Stimulated activated naive B cell treated with anti-CD40 and anti-IgM and Interleukin-4, amounts not matched to agents 10 μg/mL and 1 μg/mL and 100 μg/mL, for 72 hours (primary cell): ENCODE measurements at places on chromosomes 4 and X.

- no peak for DNase-seq
These were observed 847.0 kb downstream of the TRIML1 start for GRCh38 chr4:188986271-188986689.

DNA sequence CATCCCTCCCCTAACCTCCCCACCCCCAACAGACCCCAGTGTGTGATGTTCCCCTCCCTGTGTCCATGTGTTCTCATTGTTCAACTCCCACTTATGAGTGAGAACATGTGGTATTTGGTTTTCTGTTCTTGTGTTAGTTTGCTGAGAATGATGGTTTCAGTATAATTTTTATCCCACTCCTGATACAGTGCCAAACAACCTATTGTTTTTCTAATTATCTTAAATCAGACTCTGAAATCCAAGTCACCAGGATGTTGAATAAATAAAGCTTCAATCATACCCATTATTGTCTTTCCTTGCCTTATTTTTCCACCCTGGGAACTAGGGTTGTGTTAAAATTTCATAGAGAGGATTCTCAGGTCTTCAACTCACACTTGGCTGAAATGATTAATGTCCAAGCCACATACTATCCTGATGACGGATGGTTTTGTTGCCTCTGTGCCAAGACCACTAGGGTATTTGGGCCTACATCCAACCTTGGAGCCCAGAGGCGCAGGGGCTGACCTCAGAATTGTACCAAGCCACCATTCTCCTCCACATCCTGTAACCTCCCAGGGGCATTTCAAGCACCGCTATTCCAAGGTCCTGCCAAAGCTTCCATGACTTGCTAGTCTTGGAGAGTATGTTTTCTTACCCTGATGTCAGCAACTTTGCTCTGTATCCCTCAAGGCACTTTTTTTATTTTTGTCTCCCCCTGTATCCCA is 332.4 kb downstream of the ARHGAP24 start:
- DNase-seq = no peak

DNA sequence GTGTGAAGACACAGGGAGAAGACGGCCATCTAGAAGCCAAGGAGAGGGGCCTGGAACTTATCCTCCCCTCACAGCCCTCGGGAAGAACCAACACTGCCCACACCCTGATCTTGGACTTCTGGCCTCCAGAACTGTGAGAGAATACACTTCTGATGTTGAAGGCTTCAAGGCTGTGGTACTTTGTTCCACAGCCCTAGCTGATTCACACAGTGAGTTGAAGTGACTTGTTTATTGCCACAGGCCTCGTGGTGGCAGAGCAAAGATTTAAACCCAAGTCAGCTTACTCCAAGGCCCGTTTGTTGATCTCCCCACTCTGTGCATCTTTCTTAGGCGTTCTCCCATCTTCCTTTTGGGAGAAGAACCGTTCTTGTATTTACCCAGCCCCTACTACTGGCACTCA is 72.8 kb downstream of the CYTL1 start:
- DNase-seq = no peak

DNA sequence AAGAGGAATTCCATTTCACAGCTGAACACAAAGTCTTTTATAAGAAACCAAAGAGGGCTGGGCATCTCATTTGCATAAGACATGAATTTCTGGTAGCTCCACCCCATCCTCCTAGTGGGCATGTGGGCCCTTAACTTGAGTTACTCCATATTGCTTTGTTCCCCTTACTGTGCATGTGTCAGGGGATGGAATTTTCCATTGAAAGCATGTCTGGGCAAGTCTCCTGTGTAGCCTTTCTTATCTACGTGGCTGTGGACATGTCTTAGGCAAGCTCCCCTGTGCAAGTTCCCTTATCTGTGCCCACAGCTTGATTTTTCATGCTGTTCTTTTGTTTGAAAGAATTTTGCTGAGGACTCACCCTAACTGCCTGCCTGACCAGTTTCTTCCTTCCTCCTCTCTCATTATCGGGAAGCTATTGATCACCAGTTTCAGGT is 123.5 kb upstream of the JADE1 start:
- no peak for DNase-seq

DNA sequence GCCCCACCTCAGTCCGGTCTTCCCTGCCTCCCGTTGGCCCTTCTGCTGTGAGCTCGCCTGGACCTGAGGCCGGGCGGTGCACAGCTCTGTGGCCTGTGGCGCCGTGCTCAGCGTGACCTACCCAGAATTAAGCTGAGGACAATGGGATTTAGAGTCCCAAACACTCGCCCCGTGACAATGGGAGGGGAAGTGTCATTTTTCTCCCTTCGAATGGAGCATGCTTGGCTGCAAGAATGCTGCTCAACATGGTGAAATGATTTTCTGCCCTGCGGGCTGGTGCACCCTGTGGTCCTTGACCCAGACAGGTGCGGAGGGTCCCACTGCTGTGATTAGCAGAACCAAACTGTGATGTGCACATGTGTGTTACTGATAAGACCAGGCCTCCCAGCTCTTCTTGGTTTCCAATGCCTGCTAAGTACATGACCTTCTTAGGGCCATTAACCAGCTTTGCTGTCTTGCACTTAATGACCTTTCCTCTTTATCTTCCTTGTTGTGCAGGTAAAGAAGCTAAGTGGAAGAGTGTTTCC is 772 bp downstream of the EOLA1 start:
- no peak for DNase-seq

GRCh38 chr4:153523164-153523796 is 57.1 kb downstream of the TMEM131L start:
- no peak for DNase-seq

- no peak for DNase-seq
These were observed 18.3 kb downstream of the BLOC1S4 start for GRCh38 chr4:6734165-6734786.

DNA sequence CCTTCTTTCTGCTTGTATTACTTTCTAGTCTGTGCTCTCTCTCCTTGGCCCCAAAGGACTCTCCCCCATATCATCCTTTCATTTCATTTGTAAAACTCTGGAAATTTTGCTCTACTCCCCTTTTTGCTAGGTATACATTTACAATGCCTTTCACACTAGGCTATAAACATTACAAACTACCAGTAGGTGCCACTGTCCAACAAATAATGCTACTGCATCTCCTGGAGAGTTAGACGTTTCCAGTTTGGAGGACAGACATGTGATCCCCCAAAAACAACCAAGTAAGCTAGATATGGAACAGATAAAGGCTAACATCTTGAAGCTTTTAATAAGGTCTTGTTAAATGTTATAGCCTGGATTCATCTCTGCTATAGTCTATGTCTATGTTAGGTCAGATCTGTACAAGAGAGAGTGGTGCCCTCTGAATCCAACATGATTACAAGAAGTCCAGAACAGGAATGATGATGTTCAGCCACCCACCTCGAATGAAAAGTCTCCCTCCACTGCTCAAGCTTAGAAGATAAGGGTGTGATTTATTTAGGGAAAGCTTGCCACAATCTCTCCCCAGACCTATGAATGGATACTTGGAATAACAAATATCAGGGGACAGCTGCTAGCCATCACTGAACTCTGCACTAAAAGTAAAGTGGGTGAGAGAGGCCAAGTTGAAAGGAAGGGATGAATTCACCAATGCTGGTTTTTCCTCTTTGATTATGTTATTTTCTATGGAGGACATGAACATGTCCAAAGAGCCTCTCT is 14.3 kb downstream of the CBR4 start:
- DNase-seq = no peak

DNA sequence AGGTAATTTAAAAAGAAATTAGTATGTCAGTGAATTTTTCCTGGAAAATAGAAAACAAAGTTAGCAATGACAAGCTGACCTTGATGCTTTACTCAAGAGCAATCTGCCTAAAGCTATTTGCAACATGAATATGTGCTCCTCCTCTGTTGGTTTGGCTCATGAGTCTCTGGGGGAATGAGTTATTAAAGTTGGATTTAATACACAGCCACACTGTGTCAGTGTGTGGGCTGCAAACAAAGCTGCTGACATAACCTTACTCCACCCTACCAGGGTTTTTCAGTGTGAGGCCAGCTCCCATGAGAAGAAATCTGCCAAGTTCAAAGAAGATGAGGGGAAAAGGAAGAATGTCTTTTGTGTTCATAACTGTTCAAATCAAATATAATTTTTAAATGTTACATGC is 280.5 kb downstream of the TLL1 start:
- DNase-seq = no peak

GRCh38 chr4:173990869-173991210 is 292.6 kb downstream of the FBXO8 start:
- no peak for DNase-seq
